ENCODE measurements at places on chromosomes 7 and 10.
A peak's percentile ranks its signal among the peaks of the same experiment; 100 is the strongest.

DNA sequence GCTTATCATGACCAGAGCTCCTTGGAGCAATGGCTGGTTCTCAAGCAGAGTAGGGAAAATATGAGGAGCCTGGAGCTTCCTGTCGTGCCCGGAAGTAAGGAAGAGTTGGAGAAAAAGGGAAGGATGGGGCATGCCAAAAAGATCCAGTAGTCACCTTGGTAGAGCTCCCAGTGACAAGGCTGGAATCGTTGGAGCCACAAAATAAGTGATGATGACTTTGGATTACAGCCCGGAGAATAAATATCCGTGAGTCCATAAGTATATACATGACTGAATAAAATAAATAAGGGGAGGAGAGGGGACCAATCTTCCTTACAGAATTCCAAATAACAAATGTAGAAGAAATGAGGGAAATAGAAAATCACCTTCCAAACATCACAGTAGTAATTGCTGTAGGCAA, 29.3 kb downstream of the LMTK2 start:
- DNase-seq: no peak

GRCh38 chr10:84525120-84525806, 196.9 kb downstream of the CCSER2 start:
- DNase-seq: no peak

- DNase-seq: peak; percentile 48
Observed at GRCh38 chr7:11831736-11832495, at the start of gene THSD7A. TSS of gene THSD7A (minus strand) at chr7:11832198. CDS start at chr7:11831946, 252 bp downstream.

DNA sequence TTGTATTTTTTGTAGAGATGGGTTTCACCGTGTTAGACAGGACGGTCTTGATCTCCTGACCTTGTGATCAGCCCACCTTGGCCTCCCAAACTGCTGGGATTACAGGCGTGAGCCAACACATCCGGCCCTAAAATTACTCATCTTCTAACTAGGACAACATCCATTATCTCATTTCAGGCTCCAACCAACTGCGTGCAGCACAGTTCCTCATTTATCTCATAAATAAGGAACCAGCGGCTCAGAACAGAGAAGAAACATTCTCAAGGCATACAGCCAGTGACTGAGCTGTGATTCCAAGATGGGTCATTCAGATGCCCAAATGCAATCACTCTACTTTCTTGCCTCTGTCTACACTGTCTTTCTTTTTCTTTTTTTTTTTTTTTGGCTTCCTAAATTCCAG, 356.1 kb downstream of the ELMO1 start:
- no peak for DNase-seq

DNA sequence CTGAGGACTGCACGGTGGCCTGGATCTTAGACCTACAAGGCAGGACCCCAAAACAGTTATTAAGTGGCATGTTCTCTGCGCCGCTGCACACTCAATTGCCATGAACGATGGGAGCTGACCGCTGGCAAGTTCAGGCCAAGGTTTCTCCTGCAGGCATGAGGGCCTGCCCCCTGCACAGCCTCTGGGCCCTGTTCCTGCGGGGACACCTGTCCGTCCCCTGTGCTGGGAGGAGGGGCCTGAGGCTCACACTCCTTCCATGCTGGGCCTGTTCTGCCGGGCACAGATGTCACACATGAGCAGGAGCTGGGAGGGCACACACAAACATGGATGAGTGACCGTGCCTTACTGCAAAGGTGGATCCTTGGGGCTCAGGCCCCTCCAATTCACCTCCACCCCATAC, 90.0 kb downstream of the PTPRN2 start:
- DNase-seq: no peak

DNA sequence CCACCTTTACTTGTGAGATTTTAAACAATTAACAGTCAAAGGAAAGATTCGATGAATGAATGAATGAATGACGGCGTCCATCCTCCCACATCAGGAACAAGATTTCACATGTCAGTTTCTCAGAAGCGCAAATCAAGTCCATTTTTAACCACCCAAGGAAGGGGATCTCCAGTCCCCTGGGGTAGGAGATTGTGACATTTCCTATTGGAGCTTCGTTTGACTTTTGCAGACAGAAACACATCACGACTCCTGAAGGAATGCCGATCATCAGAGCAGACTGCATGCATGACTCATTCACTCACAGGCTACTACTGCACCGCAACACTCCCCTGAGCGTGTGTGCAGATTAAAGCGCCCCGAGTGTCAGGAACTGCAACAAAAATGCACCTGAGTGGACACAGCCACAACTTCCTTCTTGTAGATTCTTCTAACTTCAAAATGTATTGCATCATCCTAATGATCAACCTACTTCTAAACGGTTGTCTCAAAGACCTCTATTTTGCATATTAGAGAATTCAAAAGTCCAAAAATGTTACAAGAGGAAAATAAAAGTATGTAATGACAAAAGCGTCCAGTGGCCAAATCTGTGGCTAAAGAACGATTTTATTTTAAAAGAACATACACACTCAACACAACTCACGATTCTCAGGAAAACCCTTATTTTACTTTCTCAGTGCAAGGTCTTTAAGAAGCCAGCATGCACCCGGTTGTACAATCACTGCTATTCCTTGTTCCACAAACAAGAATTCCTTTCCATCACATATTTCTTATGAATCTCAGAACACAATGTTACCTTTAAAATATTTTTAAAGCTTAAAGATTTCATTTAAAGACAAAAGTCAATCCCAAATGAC, 172.6 kb downstream of the FAM107B start:
- no peak for DNase-seq
